ENCODE measurements at places on chromosomes 2 and 18.

GRCh38 chr2:210442457-210442856 lies 34.1 kb downstream of the LANCL1 start:
- DNase-seq, result no peak

GRCh38 chr2:19709553-19709952 lies 192.2 kb downstream of the TTC32 start:
- DNase-seq, result no peak

DNA sequence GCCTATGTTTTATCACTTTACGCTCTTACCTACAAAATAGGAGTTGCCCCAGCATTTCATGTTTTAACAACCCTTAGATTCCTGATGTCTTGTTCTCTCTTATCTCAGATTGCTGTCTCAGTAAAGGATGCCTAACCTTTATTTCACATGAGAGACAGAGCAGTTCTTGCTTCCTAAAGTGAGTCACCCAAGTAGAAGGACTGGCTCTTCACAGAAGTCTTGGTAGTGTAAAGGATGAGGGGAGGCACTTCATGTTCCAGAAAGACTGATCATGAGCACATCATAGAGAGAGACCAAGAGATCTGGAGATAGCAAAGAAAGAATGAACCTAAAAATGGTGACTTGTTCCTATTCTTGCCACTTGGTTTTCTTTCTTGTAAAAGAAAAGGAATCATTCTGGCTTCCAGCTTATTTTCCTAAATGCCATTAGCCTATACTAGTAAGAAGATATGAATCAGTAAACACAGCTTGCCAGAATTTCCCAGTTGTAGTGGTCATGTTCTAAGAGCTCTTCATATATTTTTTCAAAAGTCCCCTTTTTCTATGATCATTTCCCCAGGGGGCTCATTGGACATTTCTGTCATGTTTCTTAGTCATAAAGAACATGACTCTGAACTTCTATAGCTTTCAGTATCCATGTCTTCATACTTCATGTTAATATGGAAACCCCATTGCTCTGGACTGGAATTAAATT lies 54.9 kb downstream of the MAPRE2 start:
- DNase-seq, result no peak

DNA sequence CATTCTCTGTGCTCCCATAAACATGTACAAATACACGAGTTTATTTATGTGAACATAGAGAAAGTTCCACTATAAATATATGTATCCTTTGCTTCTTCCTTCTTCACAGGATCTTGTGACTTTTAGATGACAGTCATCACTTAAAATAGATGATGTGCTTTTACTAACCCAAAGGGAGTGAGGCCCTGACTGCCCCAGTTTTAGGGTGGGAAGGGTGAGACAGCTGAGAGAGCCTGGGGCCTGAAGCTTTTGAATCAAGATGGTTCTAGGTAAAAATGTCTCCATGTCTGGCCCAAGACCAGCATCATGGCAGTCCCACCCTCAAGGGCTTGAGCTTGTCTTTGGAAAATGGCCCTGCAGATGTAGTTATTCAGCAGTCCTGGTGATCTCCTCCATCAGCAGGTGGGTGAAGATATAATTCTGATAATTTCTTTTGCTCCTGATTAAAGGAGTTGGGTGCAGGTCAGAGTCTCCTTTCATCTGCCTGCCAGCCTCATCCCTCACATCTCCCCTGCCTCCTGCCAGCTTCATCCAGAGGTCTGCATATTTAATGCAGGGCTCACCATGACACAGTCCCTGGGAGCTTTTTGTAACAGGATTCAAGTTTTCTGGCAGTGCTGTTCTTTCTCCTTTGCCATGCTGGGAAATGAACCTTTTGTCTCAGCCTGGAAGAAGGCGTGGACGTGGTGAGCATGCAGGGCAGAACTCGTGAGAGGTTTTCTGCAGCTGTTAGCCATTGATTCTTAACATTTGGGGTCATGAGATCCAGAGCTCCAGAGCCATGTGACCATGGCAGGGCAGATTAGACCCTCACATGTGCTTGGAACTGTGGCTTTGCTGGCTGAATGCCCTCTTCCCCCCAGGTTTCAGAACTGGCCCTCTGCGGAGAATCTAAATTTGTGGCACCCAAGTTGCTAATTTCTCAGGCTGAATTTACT lies 2.7 kb downstream of the HRH4 start:
- no peak for DNase-seq

- no peak for DNase-seq
Observed at GRCh38 chr2:113077921-113078320, 10.2 kb downstream of the IL1F10 start.

DNA sequence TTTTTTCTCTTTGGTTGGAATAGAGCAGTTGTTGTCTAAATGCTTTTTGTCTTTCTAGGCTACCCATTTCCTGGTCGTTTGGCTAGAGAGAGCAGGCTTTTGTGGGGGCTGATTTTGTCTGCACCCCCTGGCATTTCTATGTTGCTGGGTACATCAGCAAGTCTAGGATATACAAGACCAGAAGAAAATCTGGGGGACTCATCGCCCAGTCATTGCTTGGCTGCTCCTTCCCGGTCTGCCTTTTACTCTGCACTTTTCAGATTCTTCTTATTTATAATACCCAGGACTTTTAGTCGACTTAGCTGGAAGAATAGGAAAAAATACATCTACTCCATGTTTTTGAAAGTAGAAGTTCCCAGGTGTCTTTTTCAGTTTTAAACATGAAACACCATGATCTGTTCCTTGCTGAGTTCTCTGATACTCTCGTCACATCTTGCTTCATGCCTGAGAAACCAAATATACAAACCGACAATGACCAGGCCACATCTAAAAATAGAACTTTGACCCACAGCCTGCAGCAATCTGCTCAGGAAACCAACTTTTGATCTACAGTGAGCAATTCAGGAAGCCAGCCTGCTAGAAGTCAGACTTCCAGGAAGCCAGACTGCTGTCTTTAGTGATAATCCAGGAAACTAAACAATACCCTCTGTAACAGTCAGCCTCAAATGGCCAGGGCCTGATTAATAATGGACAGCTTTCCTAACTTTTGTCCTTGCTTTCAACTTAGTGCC lies 163.8 kb upstream of the MEX3C start:
- DNase-seq, result no peak

GRCh38 chr18:57084331-57085271 lies 62.3 kb upstream of the BOD1L2 start:
- DNase-seq, result no peak

- DNase-seq, result no peak
Observed at GRCh38 chr2:88657131-88657530, 29.9 kb upstream of the EIF2AK3 start.

- no peak for DNase-seq
Observed at GRCh38 chr2:9686061-9686460, 55.3 kb upstream of the YWHAQ start.

- no peak for DNase-seq
Observed at GRCh38 chr2:204625135-204625534, 79.9 kb downstream of the PARD3B start.

DNA sequence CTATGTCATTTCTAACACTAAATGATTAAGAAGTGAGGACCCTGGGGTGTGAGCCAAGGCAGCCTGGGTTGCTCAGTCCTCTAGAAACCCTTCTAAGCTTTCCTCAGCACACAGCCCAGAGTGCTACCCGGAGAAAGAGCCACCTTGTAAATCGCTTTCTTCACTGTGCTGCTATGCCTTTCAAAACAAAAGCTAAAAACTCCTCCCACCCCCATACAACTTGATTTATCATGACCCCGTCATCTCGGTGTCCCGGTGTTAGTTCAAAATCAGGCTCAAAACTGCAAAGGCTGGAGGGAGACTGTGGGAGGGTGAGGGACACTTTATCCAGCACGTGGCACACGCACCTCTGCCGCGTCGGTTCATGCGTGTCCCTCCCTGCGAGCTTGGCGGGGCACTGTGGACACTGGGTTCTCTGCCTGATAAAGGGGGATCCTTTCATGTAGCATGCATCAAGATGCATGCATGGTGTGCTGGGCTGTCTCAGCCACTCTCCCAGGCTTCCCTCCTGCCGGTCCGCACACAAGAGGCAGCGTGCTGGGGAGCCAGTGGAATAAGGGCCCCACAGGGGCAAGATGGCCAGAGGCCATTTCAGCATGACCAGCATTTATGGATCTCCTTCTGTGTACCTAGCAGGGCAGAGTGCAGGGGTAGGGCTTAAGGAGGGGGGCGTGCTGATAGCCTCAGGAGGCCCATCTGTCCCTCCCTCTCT lies 170.4 kb downstream of the SMAD7 start:
- no peak for DNase-seq

DNA sequence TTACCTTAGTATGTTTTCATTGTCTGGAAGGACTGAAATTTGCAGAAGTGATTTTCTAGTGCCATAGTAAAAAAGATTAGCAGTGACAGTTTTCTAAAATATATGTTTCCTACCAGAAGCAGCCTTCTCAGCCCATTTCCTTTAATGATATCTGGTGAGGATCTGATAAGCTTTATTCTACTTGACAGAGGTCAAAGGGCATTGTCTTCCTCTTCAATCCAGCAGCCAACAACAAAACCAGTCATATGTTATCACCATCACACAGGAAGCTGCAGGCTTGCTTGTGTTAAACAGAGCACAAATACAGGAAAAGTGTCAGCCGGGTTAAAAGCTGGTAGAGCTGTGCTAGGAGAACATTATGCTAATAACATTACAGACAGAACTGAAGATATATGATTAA lies 35.6 kb upstream of the ZSWIM2 start:
- DNase-seq, result no peak

GRCh38 chr2:178441426-178441825 lies 9.5 kb downstream of the PRKRA start:
- DNase-seq, result no peak

- no peak for DNase-seq
Observed at GRCh38 chr2:159150280-159150746, 136.2 kb downstream of the WDSUB1 start.

DNA sequence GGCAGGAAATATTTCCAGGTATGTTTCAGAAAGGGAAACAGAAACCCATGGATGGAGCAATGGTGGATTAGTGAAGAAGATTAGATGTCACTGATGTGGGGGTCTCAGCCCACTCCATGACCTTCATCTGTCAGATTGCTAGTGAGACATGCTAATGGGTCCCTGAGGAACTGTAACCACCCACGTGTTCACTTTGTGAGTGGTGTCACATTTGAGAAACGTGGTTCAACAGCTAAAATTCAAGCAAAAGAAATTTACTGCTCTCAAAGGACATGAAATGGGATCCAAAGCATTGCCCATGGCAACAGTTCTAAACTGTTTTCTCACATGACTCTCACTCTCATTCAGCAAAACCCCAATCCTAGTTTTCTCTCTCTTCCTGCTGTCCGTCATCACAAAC lies 776.1 kb downstream of the ERBB4 start:
- DNase-seq, result no peak

GRCh38 chr2:121052023-121052422 lies 233.0 kb downstream of the TFCP2L1 start:
- no peak for DNase-seq

DNA sequence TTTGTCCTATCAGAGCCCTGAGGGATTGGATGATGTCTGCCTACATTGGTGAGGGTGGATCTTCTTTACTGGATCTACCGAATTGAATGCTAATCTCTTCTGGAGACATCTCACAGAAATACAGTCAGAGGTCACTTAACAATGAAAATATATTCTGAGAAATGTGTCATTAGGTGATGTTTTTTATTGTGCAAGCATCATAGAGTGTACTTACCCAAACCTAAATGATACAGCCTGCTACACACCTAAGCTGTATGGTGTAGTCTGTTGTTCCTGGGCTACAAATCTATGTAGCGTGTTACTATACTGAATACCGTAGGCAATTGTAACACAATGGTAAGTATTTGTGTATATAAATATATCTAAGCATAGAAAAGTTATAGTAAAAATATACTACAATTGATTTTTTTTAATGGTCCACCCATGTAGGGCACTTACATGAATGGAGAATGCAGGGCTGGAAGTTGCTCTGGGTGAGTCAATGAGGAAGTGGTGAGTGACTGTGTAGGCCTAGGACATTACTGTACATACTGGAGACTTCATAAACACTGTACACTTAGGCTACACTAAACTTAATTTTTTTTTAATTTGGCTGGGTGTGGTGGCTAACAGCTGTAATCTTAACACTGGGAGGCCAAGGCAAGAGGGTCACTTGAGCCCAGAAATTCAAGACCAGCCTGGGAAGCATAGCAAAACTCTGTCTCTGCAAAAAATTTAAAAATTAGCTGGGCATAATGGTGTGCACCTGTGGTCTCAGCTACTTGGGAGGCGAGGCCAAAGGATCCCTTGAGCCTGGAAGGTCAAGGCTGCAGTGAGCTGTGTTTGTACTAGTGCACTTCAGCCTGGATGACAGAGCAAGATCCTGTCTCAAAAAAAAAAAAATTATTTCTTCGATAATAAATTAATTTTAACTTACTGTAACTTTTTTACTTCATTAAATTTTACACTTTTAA lies 226.3 kb upstream of the UBE2E3 start:
- no peak for DNase-seq

DNA sequence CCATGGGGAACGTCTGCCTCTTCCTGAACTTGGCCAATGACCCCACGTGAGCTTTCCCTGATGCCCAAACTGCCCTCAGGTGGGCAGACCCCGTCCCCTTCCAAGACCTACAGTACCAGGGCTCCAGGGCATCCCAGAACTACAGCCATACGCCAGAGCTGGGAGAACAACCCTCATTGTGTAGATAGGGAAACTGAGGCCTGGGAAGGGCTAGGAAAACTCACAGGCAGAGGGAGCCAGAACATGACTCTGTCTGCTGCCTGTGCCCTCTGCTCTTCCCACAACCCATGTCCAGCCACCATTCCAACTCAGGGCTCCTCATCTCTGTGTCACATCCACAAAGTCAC lies 16.8 kb upstream of the ANKRD53 start:
- no peak for DNase-seq

DNA sequence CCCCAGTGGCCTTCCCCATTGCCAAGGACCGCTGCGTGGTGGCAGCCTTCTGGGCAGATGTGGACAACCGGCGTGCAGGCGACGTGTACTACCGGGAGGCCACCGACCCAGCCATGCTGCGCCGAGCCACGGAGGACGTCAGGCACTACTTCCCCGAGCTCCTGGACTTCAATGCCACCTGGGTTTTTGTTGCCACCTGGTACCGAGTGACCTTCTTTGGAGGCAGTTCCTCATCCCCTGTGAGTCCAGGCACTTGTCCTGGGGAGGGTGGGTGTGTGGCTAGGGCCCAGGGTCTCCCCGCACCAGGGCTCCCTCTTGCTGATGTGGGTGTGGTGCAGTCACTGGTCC lies 31.9 kb downstream of the SNED1 start:
- no peak for DNase-seq

- no peak for DNase-seq
Observed at GRCh38 chr2:9668687-9669345, 38.0 kb upstream of the YWHAQ start.

DNA sequence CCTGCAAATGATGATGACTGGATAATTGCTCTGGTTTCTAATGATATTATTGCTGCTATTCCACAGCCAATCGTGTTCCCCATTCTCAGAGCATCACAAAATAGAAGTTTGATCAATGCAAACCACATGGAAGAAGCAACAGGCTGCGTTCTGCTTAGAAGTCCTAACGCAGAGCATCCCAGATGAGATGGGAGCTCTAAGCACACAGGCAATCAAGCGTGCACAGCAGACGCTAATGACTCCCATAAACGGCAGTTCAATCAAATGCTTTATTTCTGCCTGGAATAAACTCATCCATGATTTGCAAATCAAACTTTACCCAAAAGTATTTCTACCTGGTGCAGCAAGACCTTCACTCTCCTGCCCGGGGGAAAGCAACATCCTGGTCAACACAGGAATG lies 304.2 kb downstream of the FBXO15 start:
- DNase-seq, result no peak

- peak; percentile 75 for DNase-seq
Observed at GRCh38 chr2:74334931-74335333, 8.3 kb downstream of the SLC4A5 start.

GRCh38 chr2:25735835-25736234 lies 62.5 kb upstream of the DTNB start:
- no peak for DNase-seq

- no peak for DNase-seq
Observed at GRCh38 chr2:88022669-88022921, 6.2 kb upstream of the RNU2-63P start.

Data from CD4-positive, alpha-beta T cell treated with Interleukin-12 subunit alpha and Interleukin-12 subunit beta, for 1 hour (primary cell).